ENCODE measurements at places on chromosomes 16 and 17.

- no peak for DNase-seq
Observed at GRCh38 chr17:4127555-4127954, 15.3 kb downstream of the ZZEF1 start.

DNA sequence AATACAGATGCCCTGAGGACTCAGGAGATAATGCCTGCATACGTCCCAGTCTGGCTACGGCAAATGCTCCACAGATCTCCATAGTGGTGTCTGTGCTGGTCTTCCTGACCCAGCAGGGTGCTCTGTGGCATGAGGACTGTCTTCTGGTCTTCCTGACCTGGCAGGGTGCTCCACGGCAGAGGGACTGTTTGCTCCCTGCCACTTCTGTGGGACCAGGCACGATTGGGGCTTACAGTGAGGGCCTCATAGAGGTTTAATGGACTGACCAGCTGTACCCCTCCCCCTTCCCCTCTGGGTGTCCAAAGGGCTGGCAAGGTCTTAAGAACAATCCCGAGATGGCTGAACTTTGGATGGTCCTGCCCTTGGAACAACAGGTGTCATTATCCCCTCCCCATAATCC, 123.1 kb downstream of the C16orf78 start:
- no peak for DNase-seq

DNA sequence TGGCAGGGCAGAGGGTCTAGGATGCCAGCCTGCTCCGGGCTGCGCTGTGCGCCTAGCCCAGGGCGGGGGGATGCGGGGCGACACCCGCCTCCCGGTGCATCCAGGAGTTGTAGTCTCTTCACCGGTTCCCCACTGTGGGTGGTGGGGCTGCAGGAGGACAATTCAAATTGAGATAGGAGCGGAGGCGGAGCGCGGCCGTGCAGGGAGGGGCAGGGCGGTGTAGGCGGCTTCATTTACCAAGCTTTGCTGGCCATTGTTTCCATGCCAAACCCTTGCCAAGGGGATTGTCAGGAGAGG, 2047.4 kb downstream of the TP53TG3F start:
- DNase-seq: no peak

- no peak for DNase-seq
Observed at GRCh38 chr16:19169082-19169639, 1.1 kb downstream of the SYT17 start.

- no peak for DNase-seq
Observed at GRCh38 chr16:7871979-7872378, 539.3 kb downstream of the RBFOX1 start.

DNA sequence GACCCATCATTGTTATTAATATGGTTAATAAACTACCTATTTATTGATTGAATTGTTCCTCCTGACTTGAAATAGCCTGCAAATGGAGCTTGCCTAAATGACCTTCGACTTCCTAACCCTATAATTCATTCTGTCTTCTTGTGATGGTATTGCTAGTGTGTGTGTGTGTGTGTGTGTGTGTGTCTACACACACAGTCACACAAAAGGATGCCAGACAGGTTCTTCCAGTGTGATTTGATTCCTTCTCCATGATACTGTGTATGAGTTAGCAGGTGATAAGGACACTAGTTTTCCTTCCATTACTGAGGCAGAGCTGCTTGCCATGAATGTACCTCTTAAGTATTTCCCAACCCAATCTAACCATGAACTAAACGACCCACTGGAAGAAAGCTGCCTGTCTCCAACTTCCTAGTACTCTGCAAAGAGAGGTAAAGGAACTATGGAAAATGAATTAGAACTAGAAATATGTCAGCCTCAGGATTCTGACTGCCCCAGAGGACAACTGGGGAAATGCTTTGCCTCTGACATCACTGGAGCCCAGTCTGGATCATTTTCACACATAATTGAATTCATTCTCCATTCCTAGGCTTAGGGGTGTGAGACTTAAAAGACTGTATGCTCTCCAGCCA, 3.5 kb upstream of the CDC6 start:
- DNase-seq: peak; percentile 83

- peak; percentile 77 for DNase-seq
Observed at GRCh38 chr17:72725433-72726068, 366.9 kb downstream of the SLC39A11 start.

DNA sequence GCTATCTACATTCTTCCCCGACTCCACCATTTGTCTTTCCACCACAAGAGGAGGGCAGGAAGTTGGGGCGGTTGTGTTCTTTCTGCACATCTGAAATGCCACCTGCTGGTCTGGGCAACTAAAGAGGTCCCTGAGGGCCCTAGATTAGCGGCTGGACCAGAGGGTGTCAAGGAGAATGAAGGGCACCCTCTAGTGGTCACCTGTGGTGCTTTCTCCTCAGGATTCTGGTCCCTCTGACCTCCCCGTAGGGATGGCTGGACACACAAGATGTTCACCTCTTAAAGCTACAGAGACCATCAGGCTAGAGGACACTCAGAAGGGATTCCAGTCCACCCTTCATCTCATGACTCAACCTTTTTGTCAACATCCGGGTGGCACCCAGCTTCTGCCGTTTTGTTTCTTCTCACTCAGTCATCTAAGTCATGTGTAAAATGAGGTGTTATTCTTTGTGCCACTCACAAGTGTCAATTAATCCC, 2.9 kb upstream of the SCIMP start:
- DNase-seq: peak; percentile 49

- DNase-seq: peak; percentile 86
Observed at GRCh38 chr17:73156166-73156840, 8.5 kb upstream of the SSTR2 start.

DNA sequence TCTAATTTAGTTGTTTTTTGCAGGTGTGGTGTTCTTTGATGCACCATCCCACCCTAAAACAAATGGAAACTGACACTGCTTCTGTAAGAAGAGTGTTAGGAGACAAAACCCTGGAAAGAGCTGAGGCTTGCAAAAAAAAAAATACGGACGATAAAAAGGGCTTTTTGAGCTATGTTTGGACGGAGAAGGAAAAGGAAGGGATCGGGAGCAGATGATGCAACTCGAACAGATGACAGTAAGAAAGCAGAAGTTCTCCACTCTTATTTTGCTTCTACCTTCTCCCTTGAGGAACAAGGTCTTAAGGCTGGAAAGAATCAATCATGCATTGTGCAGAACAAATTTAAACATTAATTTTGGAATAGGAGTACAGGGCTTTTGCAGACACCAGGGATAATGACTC, 136.7 kb downstream of the MAF start:
- no peak for DNase-seq

DNA sequence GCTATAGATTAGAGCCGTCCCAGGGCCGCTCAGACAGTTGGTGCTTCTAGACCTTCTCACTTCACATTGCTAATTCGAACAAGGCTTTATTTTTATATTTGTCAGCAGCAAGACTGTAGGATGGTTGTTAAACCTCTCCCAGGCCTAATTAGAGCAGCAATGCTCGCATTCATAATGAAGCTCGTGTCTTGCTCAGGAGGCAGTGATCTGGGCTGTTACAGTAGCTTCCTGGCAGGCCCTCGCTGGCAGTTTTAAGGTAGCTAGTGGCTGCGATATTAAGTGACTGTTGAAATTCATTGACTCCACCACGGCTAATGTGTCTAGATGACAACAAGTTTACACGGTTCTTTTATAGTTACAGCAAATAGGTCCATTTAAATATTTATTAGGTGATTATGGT, 23.2 kb upstream of the ANKFN1 start:
- DNase-seq: no peak

- peak; percentile 48 for DNase-seq
Observed at GRCh38 chr16:77169650-77170236, 21.2 kb upstream of the MON1B start.

GRCh38 chr16:22337849-22338635, 36.4 kb downstream of the CDR2 start:
- no peak for DNase-seq

DNA sequence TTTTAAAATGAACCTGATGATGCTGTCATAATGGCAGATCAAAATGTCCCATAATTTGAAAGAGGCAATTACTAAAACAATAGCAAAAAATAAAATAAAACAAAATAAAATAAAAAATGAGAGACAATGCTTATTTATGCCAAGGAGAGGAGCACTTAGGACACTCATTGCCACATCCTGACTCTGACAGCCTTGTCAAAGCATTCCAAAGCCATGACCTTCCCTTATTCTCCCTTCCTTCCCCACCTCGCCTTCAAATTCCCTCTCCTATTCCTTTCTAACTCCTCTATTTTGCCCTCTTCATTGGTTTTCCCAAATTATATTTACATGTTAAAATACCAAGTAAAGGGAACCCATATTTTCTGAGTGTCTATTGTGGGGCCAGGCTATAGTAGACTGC, 220.0 kb downstream of the CDH13 start:
- DNase-seq: no peak

DNA sequence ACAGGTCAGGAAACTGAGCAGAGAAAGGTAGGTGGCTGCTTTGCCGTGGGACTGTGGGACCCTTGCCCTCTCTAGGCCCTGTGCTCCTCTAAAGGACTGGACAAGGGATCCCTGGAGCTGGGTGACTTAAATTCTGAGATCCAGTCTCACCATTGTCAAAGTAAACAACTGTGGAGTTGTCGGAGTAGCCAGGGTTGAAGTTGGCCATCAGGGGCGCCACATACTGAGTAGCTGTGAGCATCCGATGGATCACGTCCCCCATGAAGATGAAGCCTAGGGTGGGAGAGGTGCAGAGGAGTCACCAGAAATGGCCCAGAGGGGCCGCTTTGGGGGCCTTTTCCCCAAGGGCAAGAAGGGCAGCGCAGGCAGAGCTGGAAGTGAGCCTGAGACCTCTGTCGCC, 43.5 kb downstream of the PLXDC1 start:
- no peak for DNase-seq

DNA sequence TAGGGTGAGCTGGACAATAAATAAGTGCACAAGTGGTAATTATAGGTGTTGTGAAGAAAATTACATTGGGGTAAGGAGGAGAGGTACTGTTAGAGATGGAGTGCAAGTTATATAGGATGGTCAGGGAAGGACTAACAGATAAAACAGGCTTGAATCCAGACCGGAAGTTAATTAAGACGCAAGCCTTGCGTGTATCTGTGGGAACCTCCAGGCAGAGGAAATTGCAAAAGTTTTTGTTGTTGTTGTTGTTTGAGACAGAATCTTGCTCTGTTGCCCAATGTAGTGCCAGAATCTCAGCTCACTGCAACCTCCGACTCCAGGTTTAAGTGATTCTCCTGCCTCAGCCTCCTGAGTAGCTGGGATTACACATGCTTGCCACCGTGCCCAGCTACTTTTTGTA, 2.4 kb upstream of the ZNF18 start:
- DNase-seq: no peak

DNA sequence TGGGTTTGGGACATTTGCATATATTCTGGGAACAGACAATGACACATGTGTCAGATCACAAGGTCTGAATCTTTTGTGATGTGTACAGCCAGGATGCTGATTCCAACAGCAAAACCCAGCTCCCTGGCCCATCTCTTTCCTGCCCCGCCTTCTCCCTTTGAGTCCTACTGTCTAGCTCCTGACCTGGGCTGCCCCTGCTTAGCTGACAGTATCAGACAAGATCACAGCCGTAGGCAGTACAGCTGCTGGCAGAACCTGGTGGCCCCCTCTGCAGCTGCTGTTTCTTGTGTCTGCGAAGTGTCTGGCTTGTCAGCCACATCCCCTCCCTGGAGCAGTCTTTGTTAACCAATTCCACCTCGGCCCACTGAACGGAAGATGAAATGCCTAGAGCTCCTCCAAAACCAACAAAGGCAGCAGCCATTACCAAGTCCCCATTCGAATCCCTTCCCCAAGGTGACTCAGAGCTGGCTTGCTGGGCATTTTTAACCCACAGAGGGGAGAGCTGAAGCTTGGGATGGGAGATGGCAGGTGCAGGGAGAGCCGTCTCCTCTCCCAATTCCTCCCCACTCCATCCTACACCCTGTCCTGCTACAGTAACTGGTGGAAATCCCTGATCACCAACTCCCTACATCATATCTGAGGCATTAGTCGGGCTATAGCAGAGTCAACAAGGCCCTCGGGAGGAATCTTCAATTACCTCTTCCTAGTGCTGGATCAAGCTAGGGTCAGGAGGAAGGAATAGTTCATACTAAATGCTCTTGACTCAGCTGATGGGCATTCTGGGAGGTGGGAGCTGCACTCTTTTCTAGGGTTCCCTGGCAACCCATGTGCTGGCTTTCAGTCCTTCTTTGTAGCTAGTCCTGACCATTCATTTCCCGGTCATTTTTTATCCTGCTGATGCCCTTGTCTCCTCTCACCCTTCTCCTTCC, 5.8 kb downstream of the PIPOX start:
- no peak for DNase-seq

DNA sequence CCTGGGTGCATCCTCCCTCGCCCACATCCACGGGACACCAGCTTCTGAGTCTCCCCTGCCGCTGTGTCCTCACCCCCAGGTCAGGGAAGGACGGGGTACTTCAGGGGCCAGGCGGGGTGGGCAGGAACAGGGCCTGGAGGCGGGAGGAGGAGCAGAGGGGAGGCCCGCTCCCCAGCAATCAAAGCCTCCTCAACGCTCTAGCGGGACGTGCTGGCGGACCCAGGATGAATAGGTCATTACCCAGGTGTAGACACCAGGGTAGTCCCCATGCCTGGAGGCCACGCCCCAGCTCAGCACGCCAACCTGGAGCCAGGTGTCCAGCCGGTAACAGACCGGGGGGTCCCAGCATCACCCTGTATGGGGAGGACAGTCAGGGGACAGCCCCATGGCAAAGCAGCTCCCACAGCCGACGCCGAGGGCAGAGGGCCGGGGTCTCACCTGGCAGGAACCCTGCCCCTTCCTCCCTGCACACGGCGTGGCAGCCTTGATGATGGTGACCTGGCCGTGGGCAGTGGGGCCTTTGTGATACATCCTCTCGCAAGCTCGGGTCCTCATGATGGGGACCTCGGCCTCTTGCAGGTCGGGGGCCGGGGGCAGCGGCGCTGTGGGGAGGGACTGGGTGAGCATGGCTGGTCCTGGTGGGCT, 24.2 kb downstream of the TPSD1 start:
- DNase-seq: no peak

GRCh38 chr17:45172541-45173286, 11.0 kb downstream of the HEXIM2 start:
- peak; percentile 61 for DNase-seq

DNA sequence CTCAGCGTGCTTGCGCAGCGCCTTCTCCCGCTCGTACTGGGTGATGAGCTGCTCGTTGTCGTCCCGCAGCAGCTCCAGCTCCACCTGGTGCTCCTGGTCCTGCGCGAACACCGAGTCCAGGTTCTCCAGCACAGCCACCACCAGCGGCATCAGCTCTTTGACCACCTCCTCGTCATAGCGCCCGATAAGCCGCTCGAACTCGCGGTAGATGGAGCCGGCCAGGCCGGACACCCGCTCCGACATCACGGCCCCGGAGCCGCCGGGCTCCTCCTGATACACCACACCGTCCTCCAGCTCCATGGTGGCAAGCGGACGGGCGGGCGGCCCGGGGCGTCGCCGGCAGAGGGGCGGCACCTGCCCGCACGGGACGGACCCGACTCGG, 320 bp downstream of the SPAG9 start:
- no peak for DNase-seq
